ENCODE measurements at places on chromosomes 5 and 9.
A peak's percentile ranks its signal among the peaks of the same experiment; 100 is the strongest.

DNA sequence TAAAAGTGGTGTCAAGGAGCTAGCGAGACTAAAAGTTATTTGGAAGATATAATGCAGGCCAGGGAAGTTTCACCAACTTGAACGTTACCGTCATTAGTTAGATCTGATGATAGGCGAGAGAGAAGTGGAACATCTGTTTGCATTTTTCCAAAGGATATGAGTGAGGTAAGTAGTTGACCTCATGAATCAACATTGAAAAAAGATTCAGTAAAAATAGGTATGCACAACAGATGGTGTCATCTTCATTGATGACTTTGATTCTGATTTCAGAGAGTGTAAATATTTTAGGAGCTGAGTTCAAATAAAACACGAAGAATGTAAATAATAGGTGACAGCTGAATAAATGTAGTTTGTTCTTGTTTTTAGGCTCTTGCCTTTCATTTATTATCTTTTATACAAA, 998.9 kb upstream of the CDH6 start:
- DNase-seq = no peak

GRCh38 chr5:172568308-172568910, 72.7 kb upstream of the NEURL1B start:
- DNase-seq = no peak

DNA sequence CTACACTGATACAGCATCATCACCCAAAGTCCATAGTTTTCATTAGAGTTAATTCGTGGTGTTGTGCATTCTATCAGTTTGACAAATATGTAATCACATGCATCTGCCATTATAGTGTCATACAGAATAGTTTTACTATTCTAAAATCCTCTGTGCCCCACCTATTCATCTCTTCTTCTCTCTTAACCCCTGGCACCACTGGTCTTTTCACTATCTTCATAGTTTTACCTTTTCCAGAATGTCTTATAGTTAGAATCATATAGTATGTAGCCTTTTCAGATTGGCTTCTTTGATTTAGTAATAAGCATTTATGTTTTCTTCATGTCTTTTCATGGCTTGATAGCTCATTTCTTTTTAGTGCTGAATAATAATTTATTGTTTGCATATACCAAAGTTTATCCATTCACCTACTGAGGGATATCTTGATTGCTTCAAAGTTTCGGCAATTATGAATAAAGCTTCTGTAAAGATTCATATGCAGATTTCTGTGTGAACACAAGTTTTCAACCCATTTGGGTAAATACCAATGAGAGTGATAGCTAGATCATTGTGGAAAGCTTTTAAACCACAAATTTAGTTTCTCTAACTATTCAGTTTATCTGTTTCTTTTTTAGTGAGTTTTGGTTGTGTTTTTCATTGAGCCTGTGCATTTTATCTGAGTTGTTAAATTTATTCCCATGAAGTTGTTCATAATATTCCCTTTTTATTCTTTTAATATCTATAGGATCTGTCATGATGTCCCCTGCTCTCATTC, 84.9 kb downstream of the RALGPS1 start:
- no peak for DNase-seq

DNA sequence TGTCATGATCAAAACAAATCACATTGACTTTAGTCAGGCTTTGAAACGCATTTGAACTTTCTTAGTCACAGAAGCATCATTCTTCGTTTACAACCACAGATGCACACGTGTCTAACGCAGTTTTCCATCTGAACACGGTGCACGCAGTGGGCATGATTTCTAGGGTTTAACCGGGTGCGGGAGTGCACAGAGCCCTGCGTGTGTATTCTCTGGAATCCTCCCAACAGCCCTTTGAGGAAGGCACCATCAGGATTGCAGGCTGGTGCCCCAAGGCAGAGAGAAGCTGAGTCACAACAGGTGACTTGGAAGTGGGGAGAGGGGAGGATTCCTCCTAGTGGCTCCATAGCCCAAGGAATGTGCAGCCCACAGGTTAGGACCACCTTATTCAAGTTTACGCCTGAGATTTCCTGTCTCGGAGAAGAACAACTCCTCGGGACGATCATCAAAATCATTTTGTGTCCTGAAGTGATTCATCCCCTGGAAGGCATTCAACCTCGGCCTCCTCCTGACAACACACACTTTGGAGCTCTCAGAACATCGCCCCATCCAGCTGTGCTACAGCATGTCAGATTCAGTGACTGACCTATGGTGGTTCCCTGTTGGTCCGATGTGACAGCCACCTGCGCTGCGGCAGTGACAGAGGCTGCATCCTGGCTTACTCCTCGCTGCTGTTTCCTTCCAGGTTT, 13.1 kb downstream of the ROPN1L start:
- peak; percentile 35 for DNase-seq

- DNase-seq = no peak
These were observed 66.7 kb downstream of the MRPL36 start for GRCh38 chr5:1732945-1733344.

- DNase-seq = no peak
These were observed 22.6 kb upstream of the MEGF9 start for GRCh38 chr9:120736881-120737280.

- no peak for DNase-seq
These were observed 16.0 kb downstream of the SH3PXD2B start for GRCh38 chr5:172438319-172438668.

DNA sequence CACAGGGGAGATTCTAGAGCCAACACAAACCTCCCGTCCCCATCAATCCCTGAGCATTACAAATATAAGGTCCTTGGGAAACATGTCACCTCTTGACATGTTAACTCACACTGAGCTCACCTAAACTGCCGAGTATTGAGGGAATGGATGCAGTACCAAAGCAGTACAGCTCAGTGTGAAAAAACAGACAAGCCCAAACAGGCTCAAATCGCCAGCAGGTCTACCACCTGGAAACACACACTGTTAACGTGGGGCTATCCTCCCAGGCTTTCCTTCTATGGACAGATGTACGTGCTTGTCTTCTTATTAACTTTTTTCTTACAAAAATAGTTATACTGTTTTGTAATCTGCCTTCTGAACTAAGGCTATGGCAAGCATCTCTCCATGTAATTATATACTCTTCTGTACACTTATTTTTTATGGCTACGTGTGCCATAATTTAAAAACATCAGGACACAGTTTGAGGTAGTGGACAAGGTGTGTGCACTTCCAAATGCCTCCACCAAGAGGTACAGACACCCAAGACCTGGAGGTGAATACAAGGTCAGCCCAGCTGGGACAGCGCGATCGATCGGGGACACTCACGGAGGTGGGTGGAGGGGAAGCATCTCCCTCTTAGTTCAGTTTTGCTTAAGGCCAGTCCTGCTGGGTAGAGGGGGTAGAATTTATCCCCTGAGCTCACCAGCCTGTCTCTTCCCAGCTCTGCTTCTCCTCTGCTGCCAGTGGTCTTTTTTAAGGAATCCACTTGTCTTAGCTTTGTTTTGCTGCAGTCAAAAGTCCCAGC, 76.5 kb downstream of the DAP start:
- DNase-seq = no peak

DNA sequence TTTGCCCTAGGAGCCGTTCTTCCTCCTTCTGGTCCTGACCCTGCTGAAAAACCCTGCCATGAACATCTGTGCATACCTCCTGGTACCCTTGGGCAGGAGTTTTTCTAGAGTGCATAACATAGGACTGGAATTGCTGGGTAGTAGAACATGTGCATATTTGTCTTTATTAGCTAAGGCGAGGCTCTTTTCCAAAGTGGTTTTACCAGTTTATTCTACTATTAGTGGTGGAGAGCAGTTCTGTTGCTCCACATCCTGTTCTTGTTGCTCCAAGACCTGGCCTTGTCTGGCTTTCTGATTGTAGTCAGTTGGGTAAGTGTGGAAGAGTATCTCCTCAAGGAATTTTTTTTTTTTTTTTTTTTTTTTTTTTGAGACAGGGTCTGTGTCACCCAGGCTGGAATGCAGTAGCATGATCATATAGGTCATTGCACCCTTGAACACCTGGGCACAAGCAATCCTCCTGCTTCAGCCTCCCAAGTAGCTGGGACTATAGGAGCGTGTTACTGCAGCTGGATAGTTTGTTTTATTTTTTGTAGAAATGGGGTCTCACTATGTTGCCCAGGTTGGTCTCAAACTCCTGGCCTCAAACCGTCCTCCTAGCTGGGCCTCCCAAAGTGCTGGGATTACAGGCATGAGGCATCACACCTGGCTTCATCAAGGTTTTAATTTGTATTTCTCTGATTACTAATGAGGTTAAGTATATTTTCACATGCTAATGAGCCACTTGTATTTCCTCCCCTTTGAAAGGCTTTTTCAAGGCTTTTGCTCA, 85.2 kb downstream of the SPRY4 start:
- DNase-seq = no peak

Measured in kidney glomerular epithelial cell (primary cell).